ENCODE measurements at places on chromosomes 5 and 9.

GRCh38 chr5:171264843-171265242, 44.2 kb upstream of the TLX3 start:
- no peak for DNase-seq

GRCh38 chr5:148998174-148998797, 64.6 kb downstream of the SH3TC2 start:
- peak; percentile 74 for DNase-seq

DNA sequence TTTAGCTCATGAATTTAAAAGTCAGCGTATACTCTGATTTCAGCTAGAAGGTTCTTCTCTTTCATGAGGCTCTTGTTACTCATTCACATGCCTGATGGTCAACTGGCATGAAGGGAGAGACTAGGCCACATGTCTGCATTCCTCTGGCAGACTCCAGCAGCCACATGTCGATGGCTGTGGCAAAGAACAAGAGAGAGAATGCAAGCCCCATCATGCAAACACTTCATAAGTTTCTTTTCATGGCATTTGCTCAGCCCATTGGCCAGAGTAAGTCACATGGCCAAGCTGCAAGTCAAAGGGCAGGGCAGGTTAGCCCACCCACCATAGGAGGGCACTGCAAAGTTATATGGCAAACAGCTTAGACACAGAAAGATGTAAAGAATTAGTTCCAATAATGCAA, 5.4 kb downstream of the KCNV2 start:
- DNase-seq: peak; percentile 88

- DNase-seq: no peak
These were observed 38.4 kb downstream of the SMC5 start for GRCh38 chr9:70297141-70297540.

DNA sequence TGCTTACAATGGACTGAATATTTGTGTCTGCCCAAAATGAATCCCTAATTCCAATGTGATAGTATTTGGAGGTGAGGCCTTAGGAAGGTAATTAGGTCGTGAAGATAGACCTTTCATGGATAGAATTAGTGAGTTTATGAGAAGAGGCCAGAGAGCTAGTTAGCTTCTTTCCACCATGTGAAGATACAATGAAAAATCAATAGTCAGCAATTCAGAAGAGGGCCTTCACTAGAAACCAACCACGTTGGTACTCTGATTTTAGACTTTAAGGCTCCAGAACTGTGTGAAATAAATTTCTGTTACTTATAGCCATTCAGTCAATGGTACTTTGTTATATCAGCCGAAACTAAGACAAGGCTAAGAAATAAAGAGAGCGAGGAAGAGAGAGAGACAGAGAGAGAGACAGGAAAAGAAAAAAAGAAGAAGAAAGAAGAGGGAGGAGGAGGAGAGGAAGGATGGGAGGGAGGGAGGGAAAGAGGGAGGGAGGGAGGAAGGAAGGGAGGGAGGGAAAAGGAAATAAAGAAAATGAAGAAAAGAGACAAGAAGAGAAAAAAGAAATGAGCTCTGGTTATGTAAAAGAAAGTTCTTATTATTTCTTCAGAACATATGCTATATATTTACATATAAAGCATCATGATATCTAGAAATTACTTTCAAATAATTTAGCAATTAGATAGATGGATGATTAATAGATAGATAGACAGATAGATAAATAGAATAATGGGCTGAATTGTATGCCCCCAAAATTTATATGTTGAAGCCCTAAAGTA, 1725.3 kb downstream of the EFNA5 start:
- no peak for DNase-seq

DNA sequence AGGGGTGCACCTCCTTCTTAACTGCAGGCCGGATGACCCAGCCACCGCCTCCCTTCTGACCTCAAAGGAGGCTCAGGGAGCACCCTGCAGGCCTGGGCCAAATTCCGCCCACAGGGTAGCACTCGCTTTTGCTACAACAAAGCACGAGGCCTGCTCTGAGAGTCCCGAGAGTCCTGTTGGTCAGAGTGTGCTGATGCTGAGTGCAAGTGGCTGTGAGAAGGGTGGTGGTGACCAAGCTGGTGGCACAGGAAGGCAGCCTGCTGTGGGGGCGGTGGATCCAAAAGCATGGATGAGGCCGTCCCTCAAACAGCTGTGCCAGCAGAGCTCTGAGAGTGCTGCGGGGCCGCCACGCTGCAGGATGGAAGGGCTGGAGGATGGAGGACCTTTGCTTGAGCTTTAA, 101.8 kb downstream of the AK8 start:
- no peak for DNase-seq

Data from mammary epithelial cell (primary cell).